ENCODE measurements at places on chromosomes 5 and 9. TPM values are rescaled to one million over a fixed set of nuclear protein-coding genes. Genes with fewer than 3 reads are reported as not detected.

GRCh38 chr9:95284162-95285080, 33.1 kb downstream of the FANCC start:
- DNase-seq: no peak

DNA sequence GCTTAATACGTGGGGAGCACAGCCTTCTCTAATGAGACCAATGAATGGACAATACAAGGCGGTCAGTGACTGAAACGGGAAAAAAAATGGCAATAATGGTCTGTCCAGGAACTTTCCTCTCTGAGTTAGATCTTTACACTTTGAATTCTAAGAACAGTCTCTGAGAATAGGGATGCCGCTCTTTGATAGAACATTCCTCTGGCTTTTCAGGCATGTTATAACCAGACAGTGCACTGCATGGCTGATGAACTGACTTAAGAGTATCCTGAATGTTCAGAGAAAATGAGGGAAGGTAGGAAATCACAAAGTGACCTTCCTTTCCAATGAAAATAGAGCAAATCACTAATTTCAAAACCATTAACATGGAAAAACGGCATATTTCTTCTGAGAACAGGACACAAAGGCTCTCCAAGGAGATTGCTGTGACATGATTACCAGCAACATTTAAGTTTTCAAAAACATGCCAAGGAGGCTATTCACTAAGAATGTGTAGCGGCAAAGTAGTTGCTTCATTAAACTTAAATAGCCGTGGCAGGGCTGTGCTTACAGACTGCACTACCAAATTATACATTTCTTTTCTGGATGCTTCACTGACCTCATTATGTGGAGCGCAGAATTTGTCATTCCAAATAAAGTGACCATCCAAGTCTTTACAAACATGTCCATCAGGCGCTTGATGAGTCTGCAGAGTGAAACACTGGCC, 105.9 kb downstream of the MARCHF3 start:
- DNase-seq: no peak

- no peak for DNase-seq
Observed at GRCh38 chr5:213803-214395, 4.1 kb downstream of the CCDC127 start.

Gene GARIN3
- total RNA-seq: not detected

Gene DPP7
- 54.0 TPM for total RNA-seq

GRCh38 chr5:123036391-123037103, at the start of gene PPIC:
PPIC (minus strand) TSS chr5:123036725; CDS start chr5:123036625, 100 bp downstream.
- DNase-seq: peak; percentile 92

DNA sequence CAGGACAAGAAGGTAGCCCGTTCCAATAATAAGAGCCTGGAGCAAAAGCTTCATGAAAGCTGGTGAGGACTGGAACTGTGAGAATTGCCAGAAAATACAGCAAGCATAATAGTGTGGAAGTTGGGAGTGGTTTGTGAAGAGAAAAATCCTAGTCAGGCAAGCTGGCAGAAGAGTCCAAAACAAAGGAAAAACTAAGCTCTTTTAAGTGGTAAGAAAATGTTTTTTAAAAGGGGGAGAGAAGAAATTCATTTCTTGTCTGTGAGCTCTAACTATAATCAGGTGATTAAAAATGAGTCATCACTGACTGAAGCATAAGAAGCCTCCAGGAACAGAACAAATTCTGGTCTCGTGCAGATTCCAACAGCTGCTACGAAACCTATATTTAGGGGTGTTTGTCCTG, 102.6 kb downstream of the CAAP1 start:
- DNase-seq: no peak

DNA sequence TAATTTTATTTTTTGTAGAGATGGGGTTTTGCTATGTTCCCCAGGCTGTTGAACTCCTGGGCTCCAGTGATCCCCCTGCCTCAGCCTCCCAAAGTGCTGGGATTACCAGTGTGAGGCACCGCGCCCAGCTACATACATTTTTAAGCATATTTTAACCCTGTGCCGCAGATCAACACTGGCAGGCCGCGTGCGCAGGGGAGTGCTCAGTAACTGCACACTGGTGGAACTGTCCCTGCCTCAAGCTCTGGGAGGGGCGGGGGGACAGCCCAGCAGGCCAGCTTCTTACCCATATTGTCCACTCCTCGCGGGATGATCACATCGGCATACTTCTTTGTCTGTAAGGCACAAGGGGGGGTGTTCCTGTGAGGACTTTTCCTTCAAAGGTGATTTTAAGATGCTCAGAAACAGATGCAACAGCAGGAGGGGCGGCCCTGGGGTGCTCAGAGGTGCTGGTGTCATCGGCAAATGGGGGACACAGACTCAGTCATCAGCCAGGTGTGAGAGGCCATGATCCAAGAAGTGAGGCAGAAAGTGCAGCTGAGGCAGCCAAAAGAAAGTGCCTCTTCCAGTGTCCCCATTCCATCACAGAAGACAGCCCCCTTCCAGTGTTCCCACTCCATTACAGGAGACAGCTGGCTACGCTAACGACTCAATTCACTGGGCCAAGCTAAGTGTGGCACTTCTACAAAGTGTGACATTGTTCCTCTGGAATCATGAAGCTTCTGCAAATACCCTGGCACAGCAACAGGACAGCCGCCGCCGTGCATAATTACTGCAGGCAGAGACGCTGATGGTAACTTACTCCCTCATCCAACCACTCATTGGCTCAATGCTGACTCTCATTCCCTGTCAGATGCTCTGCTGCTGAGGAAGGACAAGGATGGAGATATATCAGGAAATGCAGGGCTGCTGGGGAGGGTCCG, 5.2 kb downstream of the UCK1 start:
- no peak for DNase-seq

Gene AQP3
- total RNA-seq: 3.6 TPM

GRCh38 chr5:176897263-176897662, 1.9 kb downstream of the HK3 start:
- no peak for DNase-seq

DNA sequence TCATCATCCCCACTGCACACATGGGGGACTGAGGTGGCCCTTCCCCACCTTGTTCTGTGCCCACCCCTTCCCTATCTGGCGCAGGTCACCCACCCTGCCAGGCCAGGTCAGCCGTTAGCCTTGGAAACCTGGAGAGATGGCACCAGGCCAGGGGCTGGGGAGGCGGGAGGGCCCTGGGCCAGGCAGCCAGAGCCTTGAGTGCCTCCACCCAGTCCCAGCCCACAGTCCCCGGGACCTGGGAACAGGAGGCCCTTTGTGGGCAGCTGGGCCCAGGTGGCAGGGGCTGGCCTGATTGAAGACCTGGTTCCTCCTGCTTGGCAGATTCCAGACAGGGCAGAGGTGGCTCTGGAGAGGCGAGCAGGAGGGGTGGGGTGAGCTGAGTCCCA, 70.6 kb downstream of the LRSAM1 start:
- DNase-seq: no peak

Gene PRRX2
- total RNA-seq: 4.9 TPM

GRCh38 chr5:93071710-93072109, 509.3 kb downstream of the NR2F1-AS1 start:
- DNase-seq: no peak

- no peak for DNase-seq
Observed at GRCh38 chr5:111562561-111562960, 50.2 kb upstream of the STARD4 start.

- no peak for DNase-seq
Observed at GRCh38 chr5:7668627-7669026, 182.3 kb downstream of the CFAP90 start.

GRCh38 chr5:1917830-1918487, 35.2 kb upstream of the IRX4 start:
- no peak for DNase-seq

Gene SLC34A1
- not detected for total RNA-seq

- no peak for DNase-seq
Observed at GRCh38 chr5:146368137-146368536, 29.5 kb downstream of the POU4F3 start.

DNA sequence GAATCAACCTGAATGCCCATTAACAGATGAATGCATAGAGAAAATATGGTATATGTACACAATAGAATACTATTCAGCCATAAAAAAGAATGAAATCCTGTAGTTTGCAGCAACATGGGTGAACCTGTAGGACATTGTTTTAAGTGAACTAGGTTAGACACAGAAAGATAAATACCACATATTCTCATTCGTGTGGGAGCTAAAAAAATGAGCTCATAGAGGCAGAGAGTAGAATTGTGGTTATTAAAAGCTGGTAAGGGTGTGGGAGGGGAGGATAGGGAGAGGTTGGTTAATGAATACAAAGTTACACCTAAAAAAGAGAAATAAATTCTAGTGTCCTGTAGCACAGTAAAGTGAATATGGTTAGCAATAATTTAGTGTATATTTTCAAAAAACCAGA, 23.5 kb downstream of the PTTG1 start:
- no peak for DNase-seq

DNA sequence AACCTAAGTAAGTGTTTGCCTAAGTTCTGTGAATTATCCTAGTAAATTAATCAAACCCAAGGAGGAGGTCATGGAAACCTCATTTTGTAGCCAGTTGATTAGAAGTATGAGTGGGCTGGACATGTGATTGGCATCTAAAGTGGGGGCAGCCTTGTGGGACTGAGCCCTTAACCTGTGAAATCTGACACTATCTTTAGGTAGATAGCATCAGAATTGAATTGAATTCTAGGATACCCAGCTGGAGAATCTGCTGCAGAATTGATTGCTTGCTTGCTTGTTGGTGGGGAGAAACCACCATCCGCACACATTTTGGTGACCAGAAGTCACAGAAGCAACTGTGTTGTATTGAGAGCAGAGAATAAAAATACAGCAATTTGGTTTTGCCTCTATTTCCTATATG, 97.0 kb downstream of the FBXL7 start:
- DNase-seq: no peak

DNA sequence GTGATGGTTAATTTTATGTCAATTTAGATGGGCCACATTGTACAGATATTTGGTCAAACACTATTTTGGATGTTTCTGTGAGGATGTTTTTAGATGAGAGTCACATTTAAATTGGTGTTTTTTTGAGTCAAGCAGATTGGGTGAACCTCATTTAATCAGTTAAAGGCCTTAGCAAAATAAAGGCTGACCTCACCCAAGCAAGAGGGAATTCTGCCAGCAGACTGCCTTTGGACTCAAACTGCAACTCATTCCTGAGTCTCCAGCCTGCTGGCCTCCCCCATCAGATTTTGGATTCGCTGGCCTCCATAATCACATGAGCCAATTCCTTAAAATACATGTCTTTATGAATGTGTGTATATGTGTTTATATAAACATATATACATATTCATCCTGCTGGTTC, 282.7 kb upstream of the POU5F2 start:
- no peak for DNase-seq

Gene C5
- total RNA-seq: 3.0 TPM

DNA sequence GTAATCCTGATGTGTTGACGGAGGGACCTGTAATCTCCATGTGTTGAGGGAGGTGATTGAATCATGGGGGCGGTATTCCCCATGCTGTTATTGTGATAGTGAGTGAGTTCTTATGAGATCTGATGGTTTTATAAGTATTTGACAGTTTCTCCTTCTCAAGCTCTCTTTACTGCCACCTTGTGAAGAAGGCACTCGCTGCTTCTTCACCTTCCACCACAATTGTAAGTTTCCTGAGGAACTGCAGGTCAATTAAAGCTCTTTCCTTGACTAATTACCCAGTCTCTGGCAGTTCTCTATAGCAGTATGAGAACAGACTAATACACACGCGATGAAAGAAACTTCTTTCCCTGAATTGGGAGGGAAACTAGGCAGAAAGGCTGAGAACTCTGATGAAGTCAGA, 141.1 kb upstream of the RAD23B start:
- no peak for DNase-seq

- DNase-seq: no peak
Observed at GRCh38 chr5:1875281-1875842, 7.4 kb downstream of the IRX4 start.

DNA sequence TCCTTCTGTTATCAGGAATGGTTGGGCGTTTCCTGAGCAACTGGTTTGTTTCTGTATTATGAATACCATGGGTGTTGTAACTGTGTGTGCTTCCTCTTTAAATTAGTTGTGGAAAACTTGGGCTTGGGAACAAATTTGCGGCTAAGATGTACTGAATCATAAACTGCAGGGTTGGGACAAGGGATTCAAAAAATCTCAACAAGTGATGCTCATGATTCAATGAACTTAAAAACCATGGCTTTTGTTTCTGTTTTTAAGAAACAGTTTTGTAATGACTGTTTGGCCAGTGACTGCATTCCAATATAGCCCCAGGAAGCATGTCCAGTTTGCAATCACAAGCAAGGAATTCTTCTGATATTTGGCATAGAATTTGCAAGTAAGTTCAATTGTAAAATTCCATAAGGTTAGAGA, 657.5 kb upstream of the WWC1 start:
- no peak for DNase-seq

Gene FOXI1
- total RNA-seq: not detected

- no peak for DNase-seq
Observed at GRCh38 chr9:94649100-94649819, 9.9 kb upstream of the FBP1 start.

Gene C8G
- not detected for total RNA-seq

- DNase-seq: no peak
Observed at GRCh38 chr9:120841930-120842684, 615 bp downstream of the PSMD5 start.

DNA sequence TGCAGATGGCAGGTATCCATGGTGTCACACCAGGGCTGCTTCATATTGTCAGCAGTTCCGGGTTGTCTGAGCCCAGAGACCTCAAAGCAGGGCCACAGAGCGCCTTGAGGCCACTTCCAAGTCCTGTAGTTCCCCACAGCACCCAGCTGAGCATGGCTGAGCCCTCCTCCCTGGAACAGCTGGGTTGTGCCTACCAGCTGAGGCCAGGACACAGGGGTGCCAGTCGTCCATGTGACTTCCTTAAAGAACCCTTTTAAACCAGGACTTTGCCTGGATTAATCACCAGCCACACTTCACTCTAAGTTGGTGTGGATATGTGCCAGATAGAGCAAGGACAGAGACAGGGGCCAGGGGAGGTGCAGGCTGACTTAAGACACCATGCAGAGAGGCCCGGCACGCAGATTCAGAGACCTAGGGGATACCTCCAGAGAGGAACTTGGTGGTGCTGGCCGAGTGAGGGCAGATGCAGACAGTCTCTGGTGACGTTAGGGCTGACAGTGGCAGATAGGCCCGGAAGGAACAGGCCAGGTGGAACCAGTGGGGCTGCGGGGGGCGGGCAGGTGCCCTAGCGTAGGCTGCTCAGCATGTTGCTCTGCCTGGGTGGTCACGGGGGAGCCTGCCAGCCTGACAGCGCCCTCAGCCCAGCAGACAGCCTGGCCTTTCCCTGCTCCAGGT, 142.7 kb downstream of the CACNA1B start:
- DNase-seq: peak; percentile 71

Gene RGMB
- 27.7 TPM for total RNA-seq

GRCh38 chr9:107284636-107285035, 1.6 kb downstream of the RAD23B start:
- no peak for DNase-seq

- DNase-seq: no peak
Observed at GRCh38 chr9:24118190-24118589, 292.1 kb upstream of the ELAVL2 start.

- DNase-seq: no peak
Observed at GRCh38 chr9:106077731-106078130, 383.4 kb downstream of the TMEM38B start.

DNA sequence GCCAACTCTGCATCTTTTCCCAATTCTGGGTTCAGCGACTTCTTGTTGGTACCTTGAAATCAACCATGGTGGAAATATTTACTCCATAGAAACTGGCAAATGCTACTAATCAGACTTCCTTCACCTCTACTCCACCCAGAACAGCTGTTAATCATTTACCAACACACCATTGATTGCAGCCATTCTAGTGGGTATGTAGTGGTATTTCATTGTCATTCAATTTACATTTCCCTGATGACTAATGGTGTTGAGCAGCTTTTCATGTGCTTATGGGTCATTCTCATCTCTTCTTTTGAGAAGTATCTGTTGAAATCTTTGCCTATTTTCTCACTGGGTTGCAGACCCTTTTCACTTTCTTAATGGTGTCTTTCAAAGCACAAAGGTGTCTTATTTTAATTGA, 122.4 kb upstream of the MSX2 start:
- DNase-seq: no peak

Gene IFNB1
- not detected for total RNA-seq
